ENCODE measurements at places on chromosomes 5 and 9. TPM values are rescaled to one million over a fixed set of nuclear protein-coding genes. Genes with fewer than 3 reads are reported as not detected.

SPATA31A6 gene
- total RNA-seq, result not detected

PITX1 gene
- 4.1 TPM for total RNA-seq

SPEF2 gene
- total RNA-seq, result 1.2 TPM

HAND1 gene
- not detected for total RNA-seq

TAF11L5 gene
- not detected for total RNA-seq

PCDHA12 gene
- total RNA-seq, result under 0.01 TPM

PIP5K1B gene
- total RNA-seq, result not detected

IRX1 gene
- total RNA-seq, result 0.09 TPM

CYSRT1 gene
- total RNA-seq, result 0.17 TPM

CCDC192 gene
- not detected for total RNA-seq

FCN1 gene
- not detected for total RNA-seq

GALNT12 gene
- 37.4 TPM for total RNA-seq

CDKN2B gene
- total RNA-seq, result 10.4 TPM

CDC20B gene
- total RNA-seq, result 0.09 TPM

HSD17B4 gene
- 318 TPM for total RNA-seq

HTR1A gene
- not detected for total RNA-seq

C9orf153 gene
- 0.32 TPM for total RNA-seq

DMRTA1 gene
- 0.47 TPM for total RNA-seq

PTPDC1 gene
- total RNA-seq, result 5.8 TPM

PPP3R2 gene
- 0.09 TPM for total RNA-seq

EHMT1 gene
- 37.0 TPM for total RNA-seq

NFX1 gene
- 23.9 TPM for total RNA-seq

GABRP gene
- not detected for total RNA-seq

OR1J2 gene
- not detected for total RNA-seq

GNAQ gene
- total RNA-seq, result 18.3 TPM

C9orf50 gene
- total RNA-seq, result under 0.01 TPM

ANKRD31 gene
- 0.09 TPM for total RNA-seq
